ENCODE measurements at places on chromosomes 16 and 17.

GRCh38 chr17:14205992-14206461 is 30.6 kb downstream of the CDRT15 start:
- no peak for DNase-seq
- H3K4me3 ChIP-seq = no peak overlapping the region
- peaks cover 57% of the 10 kb centered on the region for H3K36me3 ChIP-seq
- H3K27ac ChIP-seq = peak overlapping the region; percentile 64
- H3K4me1 ChIP-seq = peaks cover 67% of the 10 kb centered on the region

DNA sequence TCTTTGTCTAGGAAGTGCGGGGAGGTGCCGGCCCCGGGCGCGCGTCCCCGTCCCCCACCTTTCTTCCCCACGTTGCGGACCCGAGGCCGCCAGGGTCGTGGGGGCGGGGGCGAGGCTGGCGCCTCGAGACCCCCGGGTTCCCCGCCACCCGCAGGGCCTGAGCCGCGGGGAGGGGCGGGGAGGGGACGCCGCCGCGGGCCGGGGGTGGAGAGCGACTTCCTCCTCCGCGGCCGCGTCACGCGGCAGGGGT is 1.8 kb upstream of the ACTG1 start:
- peaks cover 18% of the 10 kb centered on the region for H3K4me1 ChIP-seq
- H3K27me3 ChIP-seq = no peaks in the 10 kb centered on the region
- H3K4me3 ChIP-seq = peak overlapping the region; percentile 86
- peaks cover 37% of the 10 kb centered on the region for H3K36me3 ChIP-seq

DNA sequence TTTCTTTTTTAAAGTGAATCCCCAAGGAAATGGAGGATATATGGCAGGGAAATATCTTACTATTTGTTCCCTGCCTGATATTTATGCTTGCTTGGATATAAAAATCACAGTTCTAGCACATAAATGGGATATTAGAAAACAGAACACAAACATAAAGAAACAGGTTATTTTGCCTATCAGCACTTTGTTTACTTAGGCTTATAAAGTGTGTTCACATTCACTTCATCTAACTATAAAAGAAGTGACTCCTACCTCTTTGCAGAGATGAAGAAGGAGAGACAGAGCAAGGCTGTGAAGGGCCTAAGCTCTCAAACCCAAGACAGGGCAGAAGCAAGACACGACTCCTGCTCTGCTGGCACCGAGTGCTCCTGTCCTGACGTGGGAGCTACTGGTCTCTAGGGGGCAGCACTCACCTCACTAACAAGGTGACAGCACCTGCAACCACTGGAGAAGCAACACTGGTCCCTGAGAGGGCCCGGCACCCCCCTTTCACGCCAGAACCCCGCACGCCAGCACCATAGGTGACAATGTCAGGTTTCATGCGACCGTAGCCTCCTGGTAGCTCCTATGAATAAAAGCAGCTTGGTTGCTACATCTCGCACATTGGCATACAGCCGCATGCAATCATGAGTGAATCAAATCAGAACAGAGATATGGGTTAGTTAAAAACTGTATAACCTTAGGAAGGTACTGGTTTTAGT is 32.0 kb downstream of the MBTPS1 start:
- peaks cover 42% of the 10 kb centered on the region for H3K4me1 ChIP-seq
- H3K36me3 ChIP-seq = peaks cover 71% of the 10 kb centered on the region
- no peak overlapping the region for H3K27ac ChIP-seq
- peak; percentile 63 for DNase-seq
- no peaks in the 10 kb centered on the region for H3K27me3 ChIP-seq

DNA sequence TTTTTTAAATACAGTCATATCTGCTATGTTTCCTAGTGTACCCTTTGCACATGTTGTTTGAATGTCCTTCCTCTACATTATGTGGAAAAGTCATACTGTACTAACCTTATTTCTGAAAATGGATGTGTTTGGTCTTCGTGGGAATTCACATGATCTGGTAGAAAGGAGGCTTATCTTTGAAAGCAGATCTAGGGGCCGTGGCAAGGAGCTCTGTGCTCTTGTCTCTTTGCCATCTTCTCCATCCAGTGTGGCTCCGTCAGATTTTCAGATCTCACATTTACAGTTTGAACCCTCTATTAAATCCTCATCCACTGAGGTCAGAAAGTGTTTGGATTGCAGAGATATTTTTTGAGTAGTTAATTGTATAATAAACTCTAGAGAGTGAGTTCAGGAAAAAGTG is 32.9 kb downstream of the MAP2K4 start:
- H3K4me1 ChIP-seq = peaks cover 54% of the 10 kb centered on the region
- DNase-seq = no peak
- H3K36me3 ChIP-seq = peaks cover 9% of the 10 kb centered on the region
- H3K27ac ChIP-seq = peak overlapping the region; percentile 57
- no peaks in the 10 kb centered on the region for H3K27me3 ChIP-seq
- peak overlapping the region; percentile 48 for H3K4me3 ChIP-seq

DNA sequence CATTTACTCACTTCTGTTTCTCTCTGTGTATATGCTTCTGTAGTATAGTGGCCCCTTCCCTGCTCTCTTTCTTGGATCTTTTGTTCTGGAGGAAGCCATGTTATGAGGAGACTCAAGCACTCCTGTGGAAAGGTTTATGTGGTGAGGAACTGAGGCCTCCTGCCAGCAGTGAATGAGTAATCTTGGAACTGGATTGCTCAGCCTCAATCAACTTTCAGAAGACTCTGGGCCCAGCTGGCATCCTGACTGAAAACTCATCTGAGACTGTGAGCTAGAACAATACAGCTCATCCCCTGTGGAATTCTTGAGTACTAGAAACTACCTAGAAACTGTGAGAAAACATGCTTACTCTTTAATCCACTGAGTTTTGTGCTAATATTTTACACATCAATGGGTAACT is 133.1 kb upstream of the ZKSCAN2 start:
- H3K27me3 ChIP-seq = no peaks in the 10 kb centered on the region
- no peak for DNase-seq

DNA sequence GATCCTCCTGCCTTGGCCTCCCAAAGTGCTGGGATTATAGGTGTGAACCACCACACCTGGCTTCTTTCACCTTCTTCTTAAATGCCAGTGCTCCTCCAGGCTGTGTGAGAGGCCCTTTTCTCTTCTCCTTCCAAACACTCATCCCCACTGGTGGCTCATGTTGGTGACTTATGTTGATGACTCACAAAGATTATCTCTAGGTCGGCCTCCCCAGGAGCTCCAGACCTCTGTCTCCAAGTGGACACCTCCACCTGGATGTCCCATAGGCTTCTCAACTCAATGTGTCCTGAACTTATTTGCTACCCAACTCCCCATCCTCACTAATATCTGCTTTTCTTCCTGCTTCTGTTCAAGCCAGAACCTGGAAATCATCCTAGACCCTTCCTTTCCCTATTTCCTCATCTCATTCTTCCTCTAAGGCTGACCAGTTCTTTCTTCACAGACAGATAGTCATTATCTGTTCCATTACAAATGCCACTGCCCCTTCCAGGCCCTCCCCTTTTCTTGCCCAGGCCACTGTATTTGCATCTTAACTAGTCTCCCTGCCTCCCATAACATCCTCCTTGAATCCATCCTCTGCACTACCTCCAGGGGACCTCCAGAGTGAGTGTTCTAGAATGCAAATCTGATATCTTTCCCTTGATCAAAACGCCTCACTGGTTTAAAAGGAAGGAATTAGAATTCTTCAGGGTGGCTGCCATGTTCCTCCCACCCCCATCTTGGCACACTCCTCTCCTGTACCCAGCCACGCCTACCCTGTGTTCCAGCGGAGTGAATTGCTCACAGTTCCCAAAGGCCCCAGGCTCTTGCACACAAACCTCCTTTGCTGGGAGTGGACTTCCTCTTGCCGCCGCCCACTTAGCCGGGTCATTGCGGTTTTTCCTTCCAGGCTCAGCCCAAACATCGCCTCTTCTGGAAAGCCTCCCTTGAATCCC is 34.8 kb upstream of the FBXO47 start:
- H3K4me1 ChIP-seq = peaks cover 22% of the 10 kb centered on the region
- no peak overlapping the region for H3K27ac ChIP-seq
- DNase-seq = no peak
- H3K4me3 ChIP-seq = no peak overlapping the region
- H3K27me3 ChIP-seq = peaks cover 6% of the 10 kb centered on the region
- peaks cover 4% of the 10 kb centered on the region for H3K36me3 ChIP-seq

GRCh38 chr17:81722184-81723120 is 10.4 kb downstream of the SLC25A10 start:
- H3K4me3 ChIP-seq = no peak overlapping the region
- peaks cover 4% of the 10 kb centered on the region for H3K36me3 ChIP-seq
- H3K27me3 ChIP-seq = peaks cover 6% of the 10 kb centered on the region
- DNase-seq = no peak
